ENCODE measurements at places on chromosomes 2 and 18.

- no peak for DNase-seq
Measured at GRCh38 chr2:218381916-218382366, at the start of gene SLC11A1. SLC11A1 (plus strand) TSS chr2:218382273; CDS start chr2:218382369, 96 bp downstream.

- no peak for DNase-seq
Measured at GRCh38 chr2:79830501-79830900, 317.6 kb downstream of the CTNNA2 start.

DNA sequence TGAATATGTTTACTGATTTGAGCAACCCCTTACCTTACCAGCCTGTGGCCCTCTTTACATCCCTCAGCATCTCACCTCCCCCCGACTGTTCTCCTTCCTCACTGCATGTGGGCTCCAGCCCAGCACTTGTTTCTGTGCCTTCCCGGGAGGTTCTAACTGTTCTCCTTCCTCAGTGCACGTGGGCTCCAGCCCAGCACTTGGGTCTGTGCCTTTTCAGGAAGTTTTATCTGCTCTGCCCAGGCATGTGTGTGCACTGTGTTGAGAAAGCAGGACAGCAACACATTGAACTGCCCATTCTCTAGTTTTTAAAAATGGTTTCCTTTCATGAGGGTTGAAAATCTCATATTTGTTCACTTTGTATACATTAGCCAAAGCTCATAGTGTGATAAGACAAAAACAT, 158.4 kb downstream of the ATP9B start:
- no peak for DNase-seq

DNA sequence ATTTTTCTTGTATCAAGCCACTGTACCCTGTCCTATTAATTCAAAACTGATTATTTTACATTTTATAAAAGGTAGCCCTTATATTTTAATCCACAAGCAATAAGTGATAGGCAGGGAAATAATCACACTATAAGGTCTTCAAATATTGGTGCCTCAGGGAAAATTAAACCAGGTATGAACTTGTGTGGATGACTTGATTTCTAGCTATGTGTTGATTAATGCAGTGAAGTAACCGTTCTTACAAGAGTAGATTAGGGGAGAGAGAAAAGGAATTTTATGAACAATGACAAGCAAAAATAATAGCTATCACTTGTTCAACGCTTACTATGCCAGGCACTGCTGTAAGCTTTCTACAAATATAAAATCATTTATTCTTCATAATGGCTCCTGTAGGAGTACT, 199.6 kb downstream of the PTGR3 start:
- DNase-seq: no peak

GRCh38 chr18:6281874-6282273, 132.8 kb downstream of the L3MBTL4 start:
- no peak for DNase-seq

DNA sequence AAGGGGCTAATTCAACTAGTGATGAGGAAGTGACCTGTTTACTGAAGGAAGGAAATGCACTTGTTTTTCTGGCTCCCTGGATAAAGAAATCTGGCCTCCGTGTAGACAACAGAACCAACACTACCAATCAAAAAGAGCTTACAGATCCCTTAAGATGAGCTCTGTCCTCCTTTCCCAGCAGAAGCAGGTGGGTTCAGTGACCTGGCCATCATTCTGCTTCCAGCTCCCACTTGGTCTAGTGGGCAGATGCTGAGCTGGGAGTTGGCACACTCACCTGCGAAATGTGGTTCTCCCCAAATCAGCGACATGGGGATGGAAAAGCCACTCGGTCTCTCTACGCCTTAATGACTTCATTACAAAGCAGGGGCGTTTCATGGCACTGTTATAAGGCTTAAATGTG, 132.6 kb downstream of the AFF3 start:
- DNase-seq: no peak

DNA sequence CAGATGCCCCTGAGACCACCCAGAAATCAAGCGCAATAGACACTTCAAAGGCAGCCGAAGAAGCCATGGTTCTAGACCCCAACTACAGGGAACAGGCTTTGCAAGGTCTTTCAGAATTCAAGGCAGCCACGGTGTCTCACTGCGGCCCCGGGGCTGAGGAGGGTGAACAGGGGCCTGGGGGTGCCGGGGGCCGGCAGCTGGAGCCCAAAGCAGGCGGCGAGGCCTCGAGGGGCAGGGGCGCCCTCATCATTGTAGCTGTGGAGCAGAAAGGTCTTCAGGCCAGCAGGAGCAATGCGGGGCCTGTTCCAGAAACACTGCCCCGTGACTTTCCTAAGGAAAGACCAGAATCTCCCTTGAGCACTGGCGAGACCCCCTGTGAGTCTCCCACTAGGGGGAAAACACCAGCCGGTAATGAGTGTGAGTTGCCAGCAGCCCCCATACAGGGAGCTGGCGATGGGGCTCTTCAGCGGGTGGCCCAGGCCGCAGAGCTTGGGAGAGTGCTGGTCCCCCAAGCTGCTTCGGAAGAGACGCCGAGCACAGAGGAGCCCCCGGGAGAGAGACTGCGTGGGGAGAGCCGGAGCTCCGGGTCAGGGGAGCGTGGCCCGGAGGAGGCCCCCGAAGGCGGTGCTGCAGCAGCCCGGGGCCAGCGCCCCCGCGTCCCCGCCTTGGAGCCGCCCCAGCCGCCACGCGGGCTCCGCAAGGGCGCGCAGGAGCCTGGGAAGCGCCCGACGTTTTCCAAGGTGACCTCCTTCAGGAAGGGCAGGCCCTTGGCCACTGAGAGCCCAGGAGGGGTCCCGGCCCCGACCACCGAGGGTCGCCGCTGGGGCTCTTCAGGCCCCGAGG, 79.1 kb downstream of the ARHGEF4 start:
- DNase-seq: no peak

DNA sequence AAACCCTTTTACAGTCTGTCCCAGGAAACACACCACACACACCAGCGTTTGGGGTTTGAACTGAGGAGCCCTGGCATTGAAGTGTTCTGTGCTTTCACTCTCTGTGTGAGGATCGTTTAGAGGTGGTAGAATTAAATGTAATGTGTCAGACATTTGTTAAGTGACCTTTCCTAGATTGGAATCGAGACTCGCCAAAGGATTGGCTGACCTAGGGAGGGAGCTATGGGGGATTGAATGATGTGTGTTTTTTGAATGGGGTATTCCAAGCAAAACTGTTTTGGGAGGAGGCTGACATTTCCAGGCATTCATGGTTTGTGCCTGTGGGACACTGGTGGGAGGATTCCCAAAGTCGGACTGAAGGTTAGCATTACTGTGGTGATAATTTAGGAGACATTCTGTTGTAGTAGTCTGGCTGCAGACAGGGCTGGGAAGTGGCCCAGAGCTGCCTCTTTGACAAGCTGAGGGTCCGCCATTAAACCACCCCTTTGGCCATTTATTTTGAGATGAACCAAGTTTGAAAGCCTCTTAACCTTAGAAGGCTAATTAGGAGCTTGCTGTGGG, 1.7 kb downstream of the MYO1B start:
- DNase-seq: no peak

DNA sequence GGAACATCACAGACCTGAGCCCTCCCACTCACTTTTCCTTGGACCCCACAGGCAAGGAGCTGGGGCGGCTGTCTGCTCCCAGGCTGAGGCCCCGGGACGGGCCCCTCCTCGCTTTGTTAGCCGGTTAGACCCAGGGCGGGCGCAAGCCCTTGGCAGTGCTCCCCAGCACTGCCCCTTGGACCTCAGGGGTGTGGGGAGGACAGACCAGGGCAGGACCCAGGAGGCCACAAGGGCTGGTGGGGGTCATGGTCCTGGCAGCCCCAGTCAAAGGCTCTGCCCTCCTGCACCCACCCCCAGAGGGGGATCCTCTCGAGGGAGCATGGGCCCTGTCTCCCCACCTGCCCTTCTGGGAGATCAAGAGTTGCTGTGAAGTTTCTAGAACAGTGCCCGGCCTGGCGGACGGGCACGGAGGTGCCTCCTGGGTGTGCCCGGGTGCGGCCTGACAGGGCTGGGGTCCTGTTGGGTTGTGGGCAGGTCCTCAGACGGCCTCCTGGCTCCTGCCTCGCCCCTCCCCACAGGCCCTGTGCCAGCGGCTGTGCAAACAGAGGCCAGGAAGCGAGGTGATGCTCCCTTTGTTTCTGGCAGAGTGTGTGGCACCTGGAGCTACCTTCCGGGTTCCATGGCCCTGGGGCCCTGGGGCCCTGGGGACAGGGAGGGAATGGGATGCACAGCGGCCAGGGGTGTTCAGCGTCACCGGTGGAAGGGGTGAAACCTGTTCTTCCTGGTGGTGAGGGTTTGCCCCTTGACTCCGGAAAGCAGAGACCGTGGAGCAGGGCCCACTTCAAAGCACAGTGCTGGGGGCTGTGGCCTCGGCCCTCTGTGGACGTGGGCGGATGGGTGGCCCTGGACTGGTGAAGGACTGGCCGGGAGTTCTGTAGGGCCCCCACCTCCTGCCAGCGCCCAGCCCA, 2.9 kb upstream of the GAL3ST2 start:
- no peak for DNase-seq

DNA sequence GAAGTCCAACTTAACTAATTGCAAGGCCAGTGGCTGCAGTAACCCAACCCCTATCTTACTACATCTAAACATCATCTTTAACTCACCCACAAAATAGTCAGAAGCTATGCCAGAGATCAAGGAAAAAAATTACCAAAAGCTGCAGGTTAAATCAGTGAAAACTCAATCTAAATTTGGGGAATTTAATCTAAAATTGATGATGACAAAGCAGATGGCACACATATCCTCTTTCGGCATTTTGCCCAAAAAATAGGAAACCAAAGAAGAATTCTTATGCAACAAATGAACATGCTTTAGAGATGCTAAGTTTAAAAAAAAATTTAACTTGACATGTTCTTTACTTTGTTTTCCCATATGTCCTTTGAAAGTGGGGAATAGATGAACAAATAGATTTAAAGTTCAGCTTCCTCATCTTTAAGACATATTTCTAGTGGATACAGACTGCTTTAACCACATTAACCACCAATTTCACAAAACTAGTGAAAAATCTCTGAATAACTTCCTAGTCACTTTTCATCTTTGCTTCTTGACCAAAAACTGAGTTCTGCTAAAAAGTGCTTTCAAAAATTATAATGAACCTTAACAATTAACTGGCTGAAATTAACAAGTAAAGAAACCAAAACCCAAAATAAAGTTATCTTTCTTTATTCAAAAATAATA, 74.3 kb upstream of the CCDC150 start:
- DNase-seq: no peak

DNA sequence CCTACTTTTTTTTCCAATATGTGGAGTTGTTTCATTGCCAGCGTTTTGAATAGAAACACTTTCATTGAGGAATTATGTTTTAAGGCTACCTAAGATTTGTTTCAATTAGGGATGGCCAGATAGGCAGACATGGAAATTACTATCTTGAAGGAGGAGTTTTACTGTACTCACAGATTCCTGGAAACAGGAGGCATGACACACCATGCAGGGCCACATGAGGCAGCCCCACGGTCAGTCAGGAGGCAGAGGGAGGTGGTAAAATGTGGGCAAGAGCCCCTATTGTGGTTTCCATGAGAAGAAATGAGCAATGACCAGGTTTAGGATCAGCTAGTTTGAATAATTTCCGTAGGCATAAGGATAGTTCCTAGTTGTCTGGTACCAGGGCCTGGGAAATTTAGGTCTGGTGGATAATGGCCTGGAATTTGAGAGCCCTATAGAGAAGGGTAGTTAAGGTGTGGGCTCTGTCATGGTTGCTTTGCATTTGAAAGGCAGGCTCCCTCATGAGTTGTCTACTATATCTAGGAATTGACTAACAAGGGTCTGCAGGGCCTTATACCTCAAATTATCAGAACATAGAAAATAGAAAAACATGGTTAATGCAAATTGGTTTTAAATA, 360.0 kb upstream of the KCNJ3 start:
- DNase-seq: no peak

GRCh38 chr18:25962176-25962575, 128.2 kb downstream of the SS18 start:
- no peak for DNase-seq

- DNase-seq: no peak
Measured at GRCh38 chr18:63869851-63870250, 17.7 kb upstream of the SERPINB2 start.

- no peak for DNase-seq
Measured at GRCh38 chr2:35035883-35036282, 1319.7 kb upstream of the CRIM1 start.

GRCh38 chr2:17476064-17476463, 42.2 kb downstream of the RAD51AP2 start:
- no peak for DNase-seq

DNA sequence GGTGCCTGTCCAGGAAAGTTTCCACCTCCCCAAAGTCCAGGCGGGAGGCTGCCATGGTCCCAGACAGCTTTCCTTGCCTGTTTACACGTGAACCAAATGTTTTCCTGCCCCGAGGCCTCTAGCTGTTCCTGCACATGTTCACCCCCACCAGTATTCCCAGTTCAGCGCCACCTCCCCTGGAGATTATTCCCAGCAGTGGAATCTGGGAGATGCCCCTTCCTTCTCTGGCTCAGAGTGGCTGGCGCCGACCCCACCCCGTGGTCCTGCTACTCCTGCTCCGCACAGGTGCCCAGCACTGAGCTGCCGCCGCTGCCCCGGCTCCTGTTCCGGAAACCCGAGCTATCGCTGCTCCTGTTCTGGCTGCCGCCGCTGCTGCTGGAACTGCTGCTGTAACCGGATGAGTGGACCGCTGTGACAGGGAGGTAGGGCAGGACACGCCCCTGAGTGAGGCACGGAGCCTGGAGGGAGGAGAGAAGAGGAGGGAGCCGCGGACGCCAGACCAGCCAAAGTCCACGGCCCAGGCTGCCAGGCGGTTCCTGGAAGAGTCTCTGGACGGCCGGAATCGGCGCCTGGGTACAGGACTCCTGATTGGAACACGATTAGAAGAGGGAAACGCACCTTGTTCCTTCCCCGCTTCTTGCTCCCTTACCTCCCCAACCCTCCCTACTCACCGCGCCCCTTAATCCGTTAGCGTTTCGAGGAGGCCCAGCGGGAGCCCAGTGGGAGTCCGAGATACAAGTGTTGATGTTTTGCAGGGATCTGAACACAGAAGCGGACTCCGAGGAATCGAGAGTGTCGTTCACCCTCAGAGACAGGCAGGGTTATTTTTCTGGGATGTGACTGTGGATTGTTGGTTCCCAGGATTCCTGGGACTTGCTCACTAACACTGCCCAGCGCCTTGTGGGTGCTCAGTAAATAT, at the start of gene PDE11A:
Gene PDE11A (minus strand): TSS at position 395 of the 919 bp plus-strand sequence. CDS start 340 bp downstream, at position 55.
- DNase-seq: no peak

- no peak for DNase-seq
Measured at GRCh38 chr2:10252661-10253060, 50.0 kb upstream of the HPCAL1 start.

DNA sequence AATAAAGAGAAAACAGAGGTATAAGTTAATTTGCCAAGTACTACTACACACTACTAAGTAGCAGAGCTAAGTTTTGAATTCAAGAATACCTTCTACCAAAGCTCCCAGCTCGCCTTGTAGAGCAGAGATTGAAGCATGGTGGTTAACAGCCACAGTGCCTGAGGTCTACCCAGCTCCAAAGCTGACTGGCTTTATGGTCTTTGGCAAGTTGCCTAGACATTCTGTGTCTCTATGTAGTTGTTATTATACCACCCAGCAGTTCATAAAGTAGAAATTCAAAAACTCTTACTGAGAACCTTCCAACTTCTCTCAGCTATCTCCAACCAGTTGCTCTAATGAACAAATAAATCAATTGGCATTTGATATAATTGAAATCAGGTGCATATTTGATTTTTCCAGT, 87.8 kb downstream of the PDE11A start:
- no peak for DNase-seq

Data from naive thymus-derived CD8-positive, alpha-beta T cell (primary cell).